ENCODE measurements at places on chromosomes 7 and 10. TPM values are rescaled to one million over a fixed set of nuclear protein-coding genes. Genes with fewer than 3 reads are reported as not detected.

LLCFC1 gene
- total RNA-seq: not detected

DNA sequence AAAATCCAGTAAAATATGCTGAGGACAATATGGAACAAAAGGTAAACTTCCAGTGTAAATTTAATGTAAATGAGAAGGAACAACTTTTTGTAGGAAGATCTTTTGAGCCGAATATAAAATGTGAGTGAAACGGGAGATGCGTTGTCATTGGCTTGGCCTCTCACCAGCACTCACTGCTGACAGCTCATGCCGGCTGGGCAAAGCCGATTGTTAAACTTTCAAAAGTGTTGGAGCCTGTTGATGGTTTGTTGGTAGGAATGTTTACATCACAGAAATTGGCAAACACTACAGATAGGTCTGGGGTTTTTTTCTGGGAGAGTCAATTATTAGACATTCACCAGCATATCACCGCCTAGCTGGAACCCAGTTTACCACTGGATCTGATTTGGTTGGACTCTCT lies 6.1 kb downstream of the PSTK start:
- DNase-seq: no peak
- no peak overlapping the region for H3K4me3 ChIP-seq
- H3K27me3 ChIP-seq: no peaks in the 10 kb centered on the region

CYP2C19 gene
- total RNA-seq: not detected

GRCh38 chr7:51118628-51119027 lies 198.0 kb downstream of the COBL start:
- H3K4me3 ChIP-seq: no peak overlapping the region
- H3K36me3 ChIP-seq: no peaks in the 10 kb centered on the region

DNA sequence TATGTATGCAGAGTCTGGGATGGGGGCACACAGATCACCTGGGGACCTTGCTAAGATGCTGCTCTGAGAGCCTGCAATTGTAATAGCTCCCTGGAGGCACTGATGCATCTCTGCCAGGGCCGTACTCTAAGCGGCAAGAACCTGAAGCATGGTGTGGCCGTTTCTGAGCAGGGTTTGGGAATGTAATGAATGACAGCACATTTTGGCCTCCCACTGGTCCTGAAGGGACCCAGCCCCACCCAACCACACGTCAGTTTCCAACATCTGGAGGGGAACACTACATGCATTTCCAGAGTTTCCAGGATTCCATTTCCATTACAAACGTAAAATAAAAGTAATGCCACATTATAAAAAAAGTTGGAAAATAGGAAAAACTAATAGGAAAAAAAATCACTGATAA lies 14.0 kb downstream of the ZCCHC24 start:
- H3K36me3 ChIP-seq: no peaks in the 10 kb centered on the region
- no peaks in the 10 kb centered on the region for H3K4me1 ChIP-seq
- no peaks in the 10 kb centered on the region for H3K27me3 ChIP-seq
- DNase-seq: no peak

DNA sequence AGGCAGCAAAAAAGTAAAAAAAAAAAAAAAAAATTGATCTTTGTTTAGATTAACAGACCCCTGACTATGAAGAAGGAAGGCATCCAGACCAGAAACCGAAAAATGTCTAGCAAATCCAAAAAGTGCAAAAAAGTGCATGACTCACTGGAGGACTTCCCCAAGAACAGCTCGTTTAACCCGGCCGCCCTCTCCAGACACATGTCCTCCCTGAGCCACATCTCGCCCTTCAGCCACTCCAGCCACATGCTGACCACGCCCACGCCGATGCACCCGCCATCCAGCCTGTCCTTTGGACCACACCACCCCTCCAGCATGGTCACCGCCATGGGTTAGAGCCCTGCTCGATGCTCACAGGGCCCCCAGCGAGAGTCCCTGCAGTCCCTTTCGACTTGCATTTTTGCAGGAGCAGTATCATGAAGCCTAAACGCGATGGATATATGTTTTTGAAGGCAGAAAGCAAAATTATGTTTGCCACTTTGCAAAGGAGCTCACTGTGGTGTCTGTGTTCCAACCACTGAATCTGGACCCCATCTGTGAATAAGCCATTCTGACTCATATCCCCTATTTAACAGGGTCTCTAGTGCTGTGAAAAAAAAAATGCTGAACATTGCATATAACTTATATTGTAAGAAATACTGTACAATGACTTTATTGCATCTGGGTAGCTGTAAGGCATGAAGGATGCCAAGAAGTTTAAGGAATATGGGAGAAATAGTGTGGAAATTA lies 19.4 kb downstream of the GATA3 start:
- no peaks in the 10 kb centered on the region for H3K27me3 ChIP-seq
- no peak overlapping the region for H3K4me3 ChIP-seq
- H3K36me3 ChIP-seq: no peaks in the 10 kb centered on the region
- no peaks in the 10 kb centered on the region for H3K4me1 ChIP-seq
- no peak overlapping the region for H3K27ac ChIP-seq

ZNF438 gene
- total RNA-seq: 3.3 TPM

GRCh38 chr7:154812027-154812426 lies 190.9 kb downstream of the PAXIP1 start:
- H3K27me3 ChIP-seq: no peaks in the 10 kb centered on the region
- no peaks in the 10 kb centered on the region for H3K36me3 ChIP-seq
- H3K4me3 ChIP-seq: no peak overlapping the region
- H3K4me1 ChIP-seq: no peaks in the 10 kb centered on the region

CCDC146 gene
- 6.3 TPM for total RNA-seq

ZPBP gene
- total RNA-seq: not detected

SHTN1 gene
- 64.0 TPM for total RNA-seq

GPER1 gene
- 1.2 TPM for total RNA-seq

Data from HCT116 (cell line).